ENCODE measurements at places on chromosomes 16 and 17.

DNA sequence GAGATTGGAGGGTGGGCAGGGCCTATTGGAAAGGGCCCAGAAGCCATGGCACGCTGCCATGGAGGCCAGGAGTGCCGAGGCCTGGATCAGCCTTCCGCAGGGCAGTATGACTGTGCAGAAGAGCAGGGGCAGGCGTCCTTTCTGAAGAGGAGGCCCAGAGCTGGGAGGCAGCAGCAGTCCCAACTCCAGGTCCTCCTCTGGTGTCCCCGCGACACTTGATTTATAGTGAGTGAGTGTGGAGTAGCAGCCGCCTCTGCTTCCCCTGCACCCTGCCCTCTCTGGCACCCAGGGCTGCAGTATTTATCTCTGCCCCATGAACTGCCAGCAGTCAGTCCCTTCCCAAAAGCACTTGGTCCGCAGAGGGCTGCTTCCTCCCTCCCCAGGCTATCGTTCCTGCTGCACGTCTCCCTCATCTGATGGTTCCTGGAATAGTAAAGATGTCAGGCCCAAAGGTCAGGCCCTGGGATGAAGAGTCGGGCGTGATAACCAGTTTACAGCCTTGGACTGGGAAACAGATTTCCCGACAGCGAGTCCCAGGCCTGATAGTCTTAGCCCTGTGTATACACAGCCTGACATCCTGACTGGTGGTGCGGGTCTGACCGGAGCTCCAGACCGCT lies 32.9 kb downstream of the PGS1 start:
- DNase-seq: no peak

- DNase-seq: no peak
These were observed 25.3 kb upstream of the PYY start for GRCh38 chr17:43979011-43979410.

DNA sequence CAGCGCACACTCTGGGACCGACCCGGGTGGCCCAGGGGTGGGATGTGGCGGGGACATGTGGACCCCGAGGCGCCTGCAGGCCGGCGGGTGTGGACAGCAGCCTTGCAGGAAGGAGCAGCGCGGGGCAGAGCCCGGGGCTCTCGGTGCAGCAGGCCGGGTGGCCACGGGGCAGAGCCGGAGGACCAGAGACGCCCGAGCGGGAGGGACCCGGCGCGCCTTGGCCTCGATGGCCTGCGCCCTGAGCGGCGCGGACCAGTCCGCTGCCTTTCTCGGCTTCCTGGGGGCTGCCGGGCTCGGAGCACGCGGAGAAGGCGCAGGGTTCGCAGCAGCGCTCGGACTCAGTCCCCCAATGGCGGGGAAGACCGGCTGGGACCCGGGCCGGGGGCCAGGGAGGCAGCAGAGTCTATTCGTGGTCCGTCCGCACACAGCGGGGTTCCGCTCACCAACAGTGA lies 43.4 kb downstream of the OSBPL7 start:
- no peak for DNase-seq

- no peak for DNase-seq
These were observed 123.0 kb upstream of the ASIC2 start for GRCh38 chr17:33416131-33416530.

- DNase-seq: no peak
These were observed 17.8 kb downstream of the MPHOSPH6 start for GRCh38 chr16:82152196-82152595.

DNA sequence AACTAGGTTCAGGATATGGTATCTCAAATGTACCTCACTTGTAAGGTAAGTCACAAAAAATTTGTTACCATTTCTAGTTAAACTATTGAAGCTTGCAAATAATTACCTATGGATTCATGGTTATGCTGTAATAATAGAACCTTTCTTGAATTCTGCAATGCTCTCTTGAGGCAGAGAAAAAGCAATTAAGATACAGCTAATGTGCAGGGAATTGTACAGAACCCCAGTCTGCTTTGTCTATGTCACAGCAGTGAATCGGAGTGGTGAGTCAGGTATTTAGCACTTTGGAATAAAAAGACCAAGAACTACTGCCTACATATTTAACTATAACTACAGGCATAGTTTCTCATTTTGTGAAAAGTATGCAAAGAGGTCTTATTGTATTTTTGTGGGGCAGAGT lies 228.7 kb upstream of the GOT2 start:
- DNase-seq: no peak

DNA sequence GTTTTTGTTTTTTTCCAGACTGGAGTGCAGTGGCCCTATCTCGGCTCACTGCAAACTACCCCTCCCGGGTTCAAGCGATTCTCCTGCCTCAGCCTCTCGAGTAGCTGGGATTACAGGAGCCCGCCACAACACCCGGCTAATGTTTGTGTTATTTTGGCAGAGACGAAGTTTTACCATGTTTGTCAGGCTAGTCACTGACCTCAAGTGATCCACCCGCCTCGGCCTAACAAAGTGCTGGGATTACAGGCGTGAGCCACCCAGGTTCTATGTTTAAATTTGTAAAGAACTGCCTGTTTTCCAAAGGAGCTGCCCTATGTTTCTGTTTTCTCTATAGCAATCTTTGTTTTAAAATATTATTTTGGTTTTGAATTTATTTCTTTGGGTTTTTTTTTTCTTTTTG lies 13.8 kb upstream of the C16orf87 start:
- no peak for DNase-seq

GRCh38 chr17:79943347-79944241 lies 92.1 kb downstream of the TBC1D16 start:
- DNase-seq: no peak

DNA sequence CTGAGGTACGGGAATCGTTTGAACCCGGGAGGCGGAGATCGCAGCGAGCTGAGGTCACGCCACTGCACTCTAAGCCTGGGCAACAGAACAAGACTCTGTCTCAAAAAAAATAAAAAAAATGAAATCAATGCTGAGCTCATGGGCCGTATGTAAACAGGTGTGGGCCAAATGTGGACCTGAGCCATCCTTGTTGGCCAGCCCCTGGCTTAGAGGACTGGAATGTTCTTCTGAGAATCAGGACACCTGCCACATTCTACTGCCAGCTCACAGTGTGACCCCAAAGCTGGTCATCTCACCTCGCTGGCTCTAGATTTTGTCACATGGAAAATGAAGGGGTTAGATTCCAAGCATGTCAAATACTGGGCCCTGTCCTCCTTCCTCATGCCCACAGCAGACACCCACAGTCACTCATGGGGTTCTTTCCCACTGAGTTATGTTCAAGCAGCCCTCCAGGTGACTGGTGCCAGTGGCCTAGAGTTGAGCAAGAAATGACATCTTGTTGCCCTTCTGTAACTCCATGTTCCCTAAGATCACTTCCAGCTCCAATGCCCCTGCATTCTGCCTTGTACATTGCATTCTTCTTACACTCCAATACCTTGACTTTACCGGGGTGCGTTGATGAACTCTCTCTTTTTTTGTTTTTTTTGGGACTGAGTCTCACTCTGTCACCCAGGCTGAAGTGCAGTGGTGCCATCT lies 110.6 kb downstream of the ABCC1 start:
- DNase-seq: no peak

- DNase-seq: no peak
These were observed 39.4 kb upstream of the VWA3A start for GRCh38 chr16:22052980-22053379.

GRCh38 chr16:57539072-57539796 lies 2.9 kb upstream of the CCDC102A start:
- no peak for DNase-seq

- no peak for DNase-seq
These were observed 11.7 kb upstream of the CMTM3 start for GRCh38 chr16:66592814-66593213.

DNA sequence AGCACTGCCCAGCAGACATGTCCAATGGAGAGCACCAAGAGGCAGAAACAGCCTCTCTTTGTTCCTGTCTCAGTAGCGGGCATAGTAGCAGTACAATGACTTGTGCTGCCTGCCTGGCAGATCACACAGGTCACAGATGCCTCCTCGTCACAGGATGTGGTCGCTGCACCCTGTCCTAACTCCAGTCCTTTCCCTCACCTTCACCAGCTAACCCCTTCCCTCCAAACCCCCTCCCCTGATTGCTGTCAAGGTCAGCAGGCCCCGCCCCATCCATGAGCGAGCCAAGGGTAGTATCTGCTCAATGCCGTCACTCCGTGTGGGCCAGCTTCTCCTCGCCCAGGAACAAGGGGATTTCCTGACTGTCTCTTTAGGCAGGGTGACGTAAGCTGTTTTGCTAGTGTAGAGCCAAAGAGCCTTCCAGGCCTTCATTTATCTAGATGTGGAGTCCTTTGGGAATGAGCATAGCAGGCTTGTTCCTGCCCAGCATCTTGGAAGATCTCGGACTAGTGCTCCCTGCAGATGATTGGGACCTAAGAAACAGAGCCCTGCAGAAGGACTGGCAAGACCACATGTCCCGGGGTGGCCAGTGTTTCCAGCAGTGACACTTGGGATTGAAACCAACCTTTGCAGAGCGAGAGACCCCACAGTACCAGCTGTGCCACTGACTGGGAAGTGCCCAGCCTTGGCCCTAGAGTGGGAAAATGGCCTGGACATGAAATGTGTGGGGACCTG lies 75.9 kb upstream of the TNRC6C start:
- DNase-seq: no peak

DNA sequence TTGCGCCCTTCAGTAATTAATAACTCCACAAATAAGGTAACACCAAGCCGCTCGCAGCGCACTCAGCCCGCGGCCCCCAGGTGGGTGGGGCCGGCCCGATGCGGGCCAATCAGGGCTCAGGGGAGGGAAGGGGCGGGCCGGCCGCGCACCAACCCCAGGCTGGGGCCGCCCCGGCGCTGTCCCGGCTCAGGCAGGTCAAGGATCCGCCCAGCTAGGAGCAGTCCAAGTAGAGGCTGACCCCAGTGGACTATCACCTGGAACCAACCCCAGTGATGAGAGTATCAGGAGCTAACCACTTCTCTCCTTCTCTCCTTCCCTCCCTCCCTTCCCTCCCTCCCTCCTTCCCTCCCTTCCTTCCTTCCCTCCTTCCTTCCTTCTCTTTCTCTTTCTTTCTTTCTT lies 110.8 kb downstream of the C16orf78 start:
- no peak for DNase-seq

DNA sequence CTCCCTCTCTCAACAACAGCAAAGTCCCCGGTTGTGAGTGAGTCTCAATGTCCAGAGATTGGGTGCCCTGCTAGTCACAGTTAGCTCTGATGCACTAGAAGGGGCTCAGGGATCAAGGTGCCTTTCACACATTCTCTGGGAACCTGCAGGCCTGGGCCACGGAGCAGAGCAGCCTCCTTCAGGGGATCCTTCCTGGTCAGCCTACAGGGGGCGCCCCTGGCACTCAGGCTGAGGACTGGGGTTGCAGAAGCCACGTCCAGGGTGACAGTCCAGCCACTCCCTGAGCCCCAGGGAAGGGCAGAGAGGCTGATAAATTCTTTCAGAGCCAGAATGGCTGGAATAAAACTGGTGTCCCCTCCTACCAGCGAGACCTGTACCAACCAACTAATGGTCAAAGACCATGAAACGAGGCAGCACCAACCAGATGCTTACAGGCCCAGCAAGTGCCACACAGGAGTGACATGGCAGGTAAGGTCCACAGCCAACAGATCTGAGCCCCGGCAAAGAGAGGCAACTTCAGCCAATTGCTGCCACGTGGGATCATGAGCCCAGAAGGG lies 43.5 kb downstream of the ST3GAL2 start:
- DNase-seq: no peak

- DNase-seq: no peak
These were observed 16.9 kb downstream of the MYO1D start for GRCh38 chr17:32859857-32860525.

- DNase-seq: no peak
These were observed 44.0 kb downstream of the SREBF1 start for GRCh38 chr17:17792551-17793377.

DNA sequence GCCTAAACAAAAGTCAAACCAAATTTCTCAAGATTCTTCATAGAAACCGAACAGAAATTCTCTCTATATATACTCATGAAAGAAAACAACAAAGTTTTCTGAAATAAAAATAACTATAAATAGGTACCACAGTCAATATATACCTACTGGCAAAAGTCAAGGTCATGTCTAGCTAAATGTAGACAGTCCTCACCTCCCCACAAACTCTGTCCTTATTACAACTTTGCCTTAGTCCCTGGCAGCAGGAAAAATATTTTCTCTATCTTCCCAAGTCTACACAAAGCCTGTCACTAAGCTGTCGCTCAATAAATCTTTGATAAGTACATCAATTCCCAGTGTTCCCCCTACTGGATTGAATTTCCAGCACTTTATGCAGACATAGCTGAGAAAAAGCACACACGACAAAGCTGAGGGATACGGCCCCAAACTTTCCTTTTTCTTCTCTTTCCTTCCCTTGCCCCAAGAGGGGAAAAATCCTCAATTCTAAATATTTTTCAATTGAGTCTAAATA lies 2.7 kb downstream of the CFAP20 start:
- no peak for DNase-seq

GRCh38 chr16:20763461-20764232 lies at the start of gene ACSM3:
ACSM3 (plus strand) TSS chr16:20764014; CDS start chr16:20770035, 6,021 bp downstream.
- DNase-seq: peak; percentile 61

DNA sequence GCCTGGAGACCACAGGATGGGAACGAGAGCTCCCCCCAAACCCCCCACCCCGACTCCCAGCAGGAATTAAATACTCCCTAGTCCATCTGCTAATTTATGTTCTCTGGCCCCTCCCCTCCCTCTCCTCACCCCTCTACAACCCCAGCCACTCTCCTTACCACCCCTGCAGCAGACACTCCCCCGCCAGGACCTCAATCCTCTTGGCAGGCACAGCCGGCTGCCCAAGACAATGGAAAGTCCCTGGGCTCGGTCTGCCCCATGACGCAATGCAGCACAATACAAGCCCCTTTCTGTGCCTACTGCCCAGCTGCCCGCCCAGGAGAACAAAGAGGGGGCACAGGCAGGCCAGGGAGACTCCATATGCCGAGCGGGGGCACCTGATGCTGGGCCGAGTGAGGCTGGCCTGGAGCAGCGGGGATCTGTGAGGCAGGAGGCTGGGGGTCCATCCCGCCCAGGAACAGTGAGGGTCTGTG lies 30.3 kb upstream of the CDC42EP4 start:
- peak; percentile 52 for DNase-seq

- DNase-seq: no peak
These were observed 330.7 kb downstream of the KIF2B start for GRCh38 chr17:54153423-54153822.

GRCh38 chr16:1531638-1531910 lies 1.9 kb upstream of the TMEM204 start:
- DNase-seq: no peak

- DNase-seq: no peak
These were observed 27.4 kb downstream of the COPZ2 start for GRCh38 chr17:48010193-48010592.

DNA sequence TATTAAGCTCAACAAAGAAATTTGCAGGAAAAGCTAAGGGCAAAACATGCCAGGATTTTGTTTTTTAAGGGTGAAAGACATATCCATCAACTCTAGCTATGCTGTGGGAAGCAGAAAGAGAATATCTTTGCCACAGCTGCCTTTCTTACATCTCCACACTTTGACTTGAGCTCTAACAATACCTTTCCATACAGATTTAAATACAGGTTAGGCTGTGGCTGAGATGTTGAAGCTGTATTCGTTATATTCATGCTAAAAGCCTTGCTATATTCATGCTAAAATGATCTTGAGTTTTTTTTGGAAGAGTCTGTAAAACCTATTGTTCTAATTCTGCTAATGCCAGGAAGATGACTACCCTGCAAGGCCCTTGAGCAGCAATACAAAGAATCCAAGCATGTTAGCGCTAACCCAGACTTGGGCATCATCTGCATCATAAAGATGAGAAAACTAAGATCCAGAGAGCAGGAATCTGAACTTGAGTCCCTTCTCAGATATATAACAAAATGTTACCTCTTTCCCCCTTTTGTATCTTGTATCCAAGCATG lies 204.8 kb upstream of the C17orf78 start:
- DNase-seq: no peak

Measured in amniotic stem cell (primary cell).